ENCODE measurements at places on chromosomes 5 and 9. TPM values are rescaled to one million over a fixed set of nuclear protein-coding genes. Genes with fewer than 3 reads are reported as not detected.

CTNND2 gene
- not detected for total RNA-seq

FCHO2 gene
- total RNA-seq: 26.2 TPM

AFAP1L1 gene
- total RNA-seq: 264 TPM

AJM1 gene
- total RNA-seq: 1.0 TPM

HACD4 gene
- 0.51 TPM for total RNA-seq

CYLC2 gene
- not detected for total RNA-seq

WDR31 gene
- 0.17 TPM for total RNA-seq

ADAMTS6 gene
- 47.0 TPM for total RNA-seq

FBLL1 gene
- total RNA-seq: 1.4 TPM

IL33 gene
- total RNA-seq: 11.8 TPM

ADCY2 gene
- total RNA-seq: not detected

BSPRY gene
- total RNA-seq: not detected

SMIM32 gene
- total RNA-seq: not detected

CA9 gene
- total RNA-seq: not detected

KIF24 gene
- total RNA-seq: 5.6 TPM

TPPP gene
- total RNA-seq: 0.14 TPM

MARVELD2 gene
- 3.1 TPM for total RNA-seq

ENTPD8 gene
- total RNA-seq: 0.34 TPM

PAEP gene
- total RNA-seq: not detected

RNF180 gene
- 3.2 TPM for total RNA-seq

MEF2C gene
- 169 TPM for total RNA-seq

EDIL3 gene
- total RNA-seq: 1.5 TPM

HBEGF gene
- total RNA-seq: 30.6 TPM

SNCB gene
- 1.4 TPM for total RNA-seq

NR5A1 gene
- total RNA-seq: not detected

CEL gene
- 0.17 TPM for total RNA-seq

RAB3C gene
- 0.17 TPM for total RNA-seq

FOXD4 gene
- 0.17 TPM for total RNA-seq

SARDH gene
- total RNA-seq: 0.37 TPM

NANS gene
- total RNA-seq: 106 TPM

BNC2 gene
- 8.6 TPM for total RNA-seq

TAF1L gene
- total RNA-seq: under 0.01 TPM

CKMT2 gene
- 0.56 TPM for total RNA-seq

GCNT4 gene
- total RNA-seq: 0.19 TPM

KIF12 gene
- 0.14 TPM for total RNA-seq

FBXO4 gene
- 8.0 TPM for total RNA-seq

MTREX gene
- total RNA-seq: 141 TPM

SPATA31A3 gene
- not detected for total RNA-seq

GABRA1 gene
- total RNA-seq: not detected

PDE8B gene
- under 0.01 TPM for total RNA-seq

TPD52L3 gene
- not detected for total RNA-seq

PRDM9 gene
- total RNA-seq: not detected

ADAMTS13 gene
- total RNA-seq: 0.84 TPM

ENTREP1 gene
- 8.0 TPM for total RNA-seq

DOCK2 gene
- 0.17 TPM for total RNA-seq

TERT gene
- total RNA-seq: 0.09 TPM

RANBP3L gene
- total RNA-seq: not detected

TMEFF1 gene
- total RNA-seq: 9.2 TPM

SLC6A19 gene
- not detected for total RNA-seq

GABRB2 gene
- total RNA-seq: not detected

LCN12 gene
- not detected for total RNA-seq
